DMS 273 treated with DMSO at 0.1 percent for 48 hours (cell line): ENCODE measurements at places on chromosomes 7 and 10.

- DNase-seq = no peak
These were observed 119.0 kb downstream of the GNAI1 start for GRCh38 chr7:80253653-80254052.

GRCh38 chr10:69571618-69572158, 1.5 kb downstream of the NEUROG3 start:
- no peak for DNase-seq

- no peak for DNase-seq
These were observed 23.7 kb downstream of the MDH2 start for GRCh38 chr7:76071316-76072242.

- DNase-seq = no peak
These were observed 342.5 kb downstream of the PTEN start for GRCh38 chr10:88205842-88206446.

DNA sequence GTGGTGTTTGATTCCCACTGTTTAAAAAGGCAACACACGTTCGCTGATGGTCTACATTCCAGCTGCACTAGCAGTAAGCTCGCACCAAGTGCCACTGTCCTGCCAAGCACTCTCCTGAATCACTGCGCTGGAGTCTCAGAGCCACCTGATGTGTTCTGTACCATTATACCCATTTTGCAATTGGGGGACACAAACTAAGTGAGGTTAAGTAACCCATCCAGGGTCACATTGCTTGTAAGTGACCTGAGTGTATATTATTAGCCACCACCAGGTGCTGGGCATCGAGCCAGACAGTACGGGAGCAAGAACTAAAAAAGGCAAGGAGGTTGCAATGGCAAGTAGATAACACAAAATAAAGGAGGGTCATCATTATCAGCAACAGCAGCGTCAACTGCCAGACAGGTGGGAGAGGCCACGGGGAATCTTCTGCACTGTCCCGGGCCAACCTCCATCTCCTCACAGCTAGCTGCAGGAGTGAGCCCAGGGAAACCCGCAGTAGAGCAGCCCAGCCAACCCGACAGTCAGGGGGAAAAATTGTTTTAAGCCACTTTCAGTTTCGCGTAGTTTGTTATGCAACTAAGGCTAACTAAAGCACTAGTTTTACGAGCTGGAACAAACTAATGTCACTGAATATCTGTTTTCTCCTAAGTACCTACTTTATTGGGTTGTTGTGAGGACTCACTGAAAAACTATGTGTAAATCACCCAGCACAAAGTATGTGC, 712 bp upstream of the CPVL start:
- peak; percentile 78 for DNase-seq

- DNase-seq = no peak
These were observed 483.9 kb downstream of the GRM8 start for GRCh38 chr7:126768836-126769235.

DNA sequence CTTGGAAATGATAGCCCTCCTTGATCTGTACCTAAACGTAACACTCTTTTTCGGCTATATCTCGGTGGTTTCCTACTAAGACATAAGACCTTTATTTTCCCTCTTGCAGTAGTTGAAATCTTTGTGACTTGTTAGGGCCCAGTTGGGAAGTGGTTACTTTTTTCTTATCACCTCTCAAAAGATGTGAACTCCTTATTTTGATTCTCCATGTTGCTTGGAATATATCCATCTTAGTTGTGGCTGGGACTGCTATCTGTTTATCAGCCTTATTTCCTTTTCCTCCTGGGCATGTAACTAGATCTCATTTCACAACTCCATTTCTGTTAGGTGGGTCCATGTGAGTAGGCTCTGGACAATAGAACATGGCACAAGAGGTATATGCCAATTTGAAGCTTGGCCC, 4.1 kb upstream of the CPED1 start:
- no peak for DNase-seq

- DNase-seq = no peak
These were observed 8.2 kb downstream of the LFNG start for GRCh38 chr7:2527505-2528467.

DNA sequence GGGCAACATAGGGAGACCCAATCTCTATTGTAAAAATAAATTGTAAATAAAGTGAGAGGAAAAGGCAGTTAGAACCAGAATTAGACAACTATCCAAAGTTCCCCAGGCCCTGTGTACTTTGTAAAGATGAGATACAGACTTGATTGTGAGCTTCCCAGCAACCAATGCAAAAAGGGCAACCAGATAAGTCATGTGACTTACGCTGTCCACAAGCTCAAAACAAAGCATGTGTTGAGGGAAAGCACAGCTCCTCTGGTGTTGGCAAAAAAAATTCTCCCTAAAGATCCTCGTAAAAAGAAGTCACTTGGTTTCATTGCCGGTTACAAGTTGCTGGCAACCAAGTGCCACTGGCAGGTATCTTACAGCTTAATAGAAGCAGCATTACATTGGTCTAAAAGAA, 154.0 kb downstream of the CUX1 start:
- DNase-seq = no peak

- DNase-seq = no peak
These were observed 39.7 kb upstream of the CELF2 start for GRCh38 chr10:10977978-10978377.

DNA sequence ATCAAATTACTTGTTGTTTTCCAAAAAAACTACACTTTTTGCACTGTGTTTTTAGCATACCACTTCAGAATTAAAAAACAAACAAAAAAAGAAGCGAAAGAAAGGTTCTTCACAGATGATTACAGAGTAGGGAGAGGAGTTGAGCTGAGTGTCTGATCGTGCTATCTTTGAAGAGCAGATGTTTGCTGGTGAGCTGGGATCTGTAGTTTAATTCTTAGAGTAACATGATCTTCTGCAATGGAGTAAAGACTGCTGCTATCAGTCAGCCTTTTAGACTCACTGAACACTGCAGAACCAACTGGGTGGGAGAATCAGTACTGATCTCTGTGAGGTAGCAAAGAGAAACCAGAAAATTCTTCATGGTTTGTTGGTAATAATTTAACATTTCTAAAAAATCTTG, 1197.8 kb upstream of the SORCS1 start:
- no peak for DNase-seq

- no peak for DNase-seq
These were observed 51.8 kb downstream of the ANLN start for GRCh38 chr7:36441344-36442022.

DNA sequence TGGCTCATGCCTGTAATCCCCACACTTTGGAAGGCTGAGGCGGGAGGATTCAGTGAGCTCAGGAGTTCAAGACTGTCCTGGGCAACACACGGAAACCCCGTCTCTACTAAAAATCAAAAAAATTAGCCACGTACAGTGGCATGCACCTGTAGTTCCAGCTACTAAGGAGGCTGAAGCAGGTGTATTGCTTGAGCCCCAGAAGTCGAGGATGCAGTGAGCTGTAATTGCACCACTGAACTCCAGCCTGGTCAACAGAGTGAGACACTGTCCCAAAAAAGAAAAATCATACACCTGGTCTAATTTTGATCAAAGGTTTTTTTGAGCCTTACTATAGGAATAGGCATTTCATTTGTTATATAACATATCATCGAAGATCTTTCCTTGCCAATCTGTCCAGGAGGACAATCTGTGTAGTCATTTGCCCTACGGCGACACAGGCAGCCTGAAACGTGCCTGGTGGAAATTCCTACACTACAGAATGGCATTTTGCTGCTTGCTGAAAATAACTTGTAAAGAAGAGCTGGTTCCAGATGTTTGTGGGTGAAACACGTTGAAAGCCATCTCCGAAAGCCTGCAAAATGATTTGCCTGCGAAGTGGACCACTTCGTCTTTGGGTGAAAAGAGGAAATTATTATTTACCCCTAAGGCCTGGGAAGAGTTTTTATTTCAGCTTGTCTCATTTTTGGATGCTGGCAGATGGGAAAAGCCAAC, 31.3 kb upstream of the GDI2 start:
- no peak for DNase-seq

- DNase-seq = no peak
These were observed 573.9 kb downstream of the TCERG1L start for GRCh38 chr10:130737621-130738020.
